ENCODE measurements at places on chromosomes 16 and 17.

- peak; percentile 65 for DNase-seq
Observed at GRCh38 chr17:65163990-65164495, 26.9 kb downstream of the RGS9 start.

DNA sequence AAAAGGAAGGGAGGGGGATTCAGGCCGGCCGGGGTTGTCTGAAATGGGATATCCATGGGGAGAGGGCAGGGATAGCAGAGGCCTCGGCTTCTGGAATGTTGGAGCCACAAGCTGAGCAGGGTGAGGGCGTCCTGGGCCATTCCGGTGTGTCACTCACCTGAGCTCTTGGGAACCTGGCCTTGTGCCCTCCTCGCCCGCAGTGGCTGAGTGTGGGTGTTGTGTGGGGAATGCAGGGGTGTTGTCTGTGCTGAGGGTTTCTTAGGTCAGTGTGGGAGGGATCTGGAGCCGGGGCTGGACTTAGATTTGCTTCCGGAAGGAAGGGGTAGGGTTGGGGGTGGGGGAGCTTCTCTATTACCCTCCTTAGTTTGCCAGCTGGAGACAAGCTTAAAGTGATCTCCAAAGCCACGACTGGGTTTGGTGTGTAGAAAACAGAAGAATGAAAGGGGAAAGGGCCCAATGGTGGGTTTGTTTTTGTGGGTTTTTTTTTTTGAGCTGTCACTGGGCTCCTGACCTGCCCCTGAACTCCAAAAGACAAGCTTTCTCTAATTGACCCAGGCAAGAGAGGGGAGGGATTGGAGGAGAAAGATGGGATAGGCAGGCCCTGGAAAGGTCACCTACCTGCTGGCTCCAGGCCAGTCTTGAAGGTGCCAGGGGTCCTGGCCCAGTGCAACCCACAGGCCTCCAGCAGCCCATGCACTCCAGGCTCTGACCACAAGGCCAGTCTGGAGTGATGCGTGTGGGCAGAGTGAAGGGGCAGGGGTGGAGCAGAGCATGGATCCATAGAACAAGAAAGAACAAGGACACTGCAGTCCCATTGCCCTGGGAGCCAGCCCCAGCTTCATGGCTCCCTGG lies at the start of gene SULT1A2:
SULT1A2 (minus strand) TSS at position 211 of the 852 bp plus-strand sequence. CDS start 1,120 bp downstream, outside the sequence.
- no peak for DNase-seq

DNA sequence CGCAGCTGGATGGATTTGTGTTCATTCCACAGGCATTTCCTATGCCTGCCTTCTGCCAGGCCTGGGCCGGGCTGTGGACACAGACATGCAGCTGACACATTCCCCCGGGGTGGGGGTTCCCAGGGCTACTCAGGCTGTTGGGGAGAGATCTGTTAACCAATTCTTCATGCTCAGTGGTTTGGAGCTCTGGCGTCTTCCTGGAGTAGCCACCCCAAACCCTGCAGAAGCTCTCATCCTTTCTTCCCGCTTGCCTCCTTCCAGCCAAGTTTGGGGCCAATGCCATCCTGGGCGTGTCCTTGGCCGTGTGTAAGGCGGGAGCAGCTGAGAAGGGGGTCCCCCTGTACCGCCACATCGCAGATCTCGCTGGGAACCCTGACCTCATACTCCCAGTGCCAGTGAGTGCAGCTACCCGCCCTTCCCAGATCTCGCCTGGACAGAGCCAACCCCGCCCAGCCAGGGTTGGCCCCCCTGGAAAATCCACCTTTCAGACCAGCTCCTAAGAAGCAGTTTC lies 2.6 kb downstream of the ENO3 start:
- no peak for DNase-seq

DNA sequence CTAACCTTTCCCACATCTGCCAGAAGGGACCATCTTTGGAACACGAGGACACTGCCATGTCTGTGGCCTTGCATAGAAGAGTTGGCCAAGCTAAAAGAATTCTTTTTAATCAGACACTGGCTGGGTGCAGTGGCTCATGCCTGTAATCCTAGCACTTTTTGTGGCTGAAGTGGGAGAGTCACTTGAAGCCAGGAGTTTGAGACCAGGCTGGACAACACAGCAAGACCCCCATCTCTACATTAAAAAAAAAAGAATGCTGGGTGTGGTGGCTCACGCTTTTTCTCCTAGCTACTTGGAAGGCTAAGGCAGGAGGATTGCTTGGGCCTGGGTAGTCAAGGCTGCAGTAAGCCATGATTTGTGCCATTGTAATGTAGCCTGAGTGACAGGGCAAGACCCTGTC lies 9.3 kb upstream of the DUSP14 start:
- DNase-seq: no peak

- no peak for DNase-seq
Observed at GRCh38 chr17:64198331-64199090, 64.5 kb downstream of the TEX2 start.

GRCh38 chr16:64991001-64991400 lies 130.9 kb downstream of the CDH11 start:
- DNase-seq: no peak

DNA sequence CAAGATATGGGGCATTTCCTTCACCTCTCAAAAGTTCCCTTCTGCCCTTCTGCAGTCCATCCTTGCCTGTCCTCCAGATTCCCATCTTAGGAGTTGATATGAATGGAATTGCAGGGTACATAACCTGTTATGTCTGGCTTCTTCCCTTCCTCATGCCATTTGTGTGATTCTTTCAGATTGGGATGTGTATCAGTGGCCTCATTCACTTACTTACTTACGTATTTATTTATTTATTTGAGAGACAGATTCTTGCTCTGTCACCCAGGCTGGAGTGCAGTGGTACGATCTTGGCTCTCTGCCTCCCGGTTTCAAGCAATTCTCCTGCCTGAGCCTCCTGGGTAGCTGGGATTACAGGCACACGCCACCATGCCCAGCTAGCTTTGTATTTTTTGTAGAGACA lies 6.2 kb upstream of the TMEM94 start:
- no peak for DNase-seq

DNA sequence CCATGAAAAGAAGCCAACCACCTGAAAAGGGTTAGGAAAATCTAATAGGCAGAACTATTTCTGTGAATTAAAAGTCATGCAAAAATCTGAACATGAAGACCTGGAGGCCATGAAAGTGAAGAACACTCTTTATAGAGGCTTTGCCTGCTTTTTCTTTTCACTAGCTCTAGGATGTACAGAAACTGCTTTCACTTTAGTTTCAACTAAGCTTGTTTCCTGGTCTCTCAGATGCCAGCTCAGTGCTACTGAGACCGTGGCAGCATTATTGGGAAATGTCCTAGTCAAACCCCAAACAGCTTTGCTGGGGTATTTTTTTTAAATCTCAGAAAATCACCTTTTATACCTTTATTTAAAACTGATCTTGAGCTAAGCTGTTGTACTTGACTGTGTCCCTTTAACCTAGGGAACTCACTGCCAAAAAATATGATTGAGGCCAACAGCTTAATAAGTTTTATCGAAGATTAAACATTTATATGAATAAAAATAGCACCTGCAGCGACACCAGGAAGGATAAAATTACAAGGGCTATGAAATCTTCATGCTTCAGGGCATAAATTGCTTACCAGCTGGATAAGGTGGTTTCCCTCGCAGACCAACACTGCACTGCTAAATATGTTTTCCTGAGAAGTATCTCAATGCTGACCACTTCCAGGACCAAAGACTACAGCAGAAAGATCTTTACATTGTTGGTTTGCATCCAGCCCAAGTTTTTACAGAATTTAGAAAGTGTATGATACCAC lies 621.8 kb upstream of the ZFHX3 start:
- DNase-seq: no peak
